ENCODE measurements at places on chromosomes 5 and 9. TPM values are rescaled to one million over a fixed set of nuclear protein-coding genes. Genes with fewer than 3 reads are reported as not detected.

DNA sequence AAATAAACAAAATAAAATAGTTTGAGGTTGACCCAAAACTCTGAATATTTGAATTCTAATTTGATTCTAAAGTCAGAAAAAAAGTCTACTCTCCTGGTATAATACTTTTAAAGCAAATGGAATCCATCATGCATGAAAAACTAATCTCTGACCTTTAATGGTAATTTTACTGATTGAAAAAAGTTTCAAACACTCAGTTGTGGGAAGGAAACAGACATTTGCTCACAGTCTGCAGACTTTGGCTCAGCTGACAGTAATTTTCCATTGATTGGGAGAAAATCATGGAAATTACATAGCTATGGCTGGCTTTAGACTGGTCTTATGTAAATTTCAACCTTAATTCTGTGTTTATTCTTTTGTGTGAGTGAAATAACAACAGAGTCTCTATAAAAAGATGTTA is 574.3 kb downstream of the PDE4D start:
- no peak for DNase-seq

Gene FBN2
- total RNA-seq, result 81.6 TPM

GRCh38 chr9:81600631-81601030 is 88.7 kb downstream of the TLE1 start:
- no peak for DNase-seq

Gene LRRC19
- not detected for total RNA-seq

DNA sequence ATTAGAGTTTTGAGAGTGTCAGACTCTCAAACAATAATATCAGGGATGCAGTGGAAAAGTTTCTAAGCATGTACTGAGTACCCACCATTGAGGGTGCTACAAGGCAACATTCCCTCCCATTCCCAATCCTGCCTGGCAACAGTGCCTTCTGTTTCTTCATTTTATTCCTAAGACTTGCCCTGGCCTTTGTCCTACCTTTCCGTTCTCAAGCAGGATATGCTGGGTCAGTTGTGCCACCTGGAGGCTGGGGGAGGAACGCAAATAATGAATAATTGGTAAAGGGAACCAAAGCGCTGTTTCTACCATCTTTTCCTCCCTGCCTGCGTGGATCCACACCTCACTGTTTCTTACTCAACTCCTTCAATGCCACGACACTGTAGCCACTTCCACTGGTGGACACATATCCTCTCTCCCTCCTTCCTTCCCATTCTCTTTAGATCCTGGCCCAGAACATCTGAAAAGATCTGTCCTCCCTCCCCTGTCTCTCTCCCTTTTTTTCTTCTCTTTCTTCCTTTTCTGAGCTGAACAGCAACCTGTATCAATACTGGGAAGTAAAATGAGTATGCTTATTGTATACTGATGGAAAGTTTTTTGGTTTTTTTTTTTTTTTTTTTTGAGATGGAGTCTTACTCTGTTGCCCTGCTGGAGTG is 149.5 kb downstream of the C9orf152 start:
- DNase-seq, result no peak

DNA sequence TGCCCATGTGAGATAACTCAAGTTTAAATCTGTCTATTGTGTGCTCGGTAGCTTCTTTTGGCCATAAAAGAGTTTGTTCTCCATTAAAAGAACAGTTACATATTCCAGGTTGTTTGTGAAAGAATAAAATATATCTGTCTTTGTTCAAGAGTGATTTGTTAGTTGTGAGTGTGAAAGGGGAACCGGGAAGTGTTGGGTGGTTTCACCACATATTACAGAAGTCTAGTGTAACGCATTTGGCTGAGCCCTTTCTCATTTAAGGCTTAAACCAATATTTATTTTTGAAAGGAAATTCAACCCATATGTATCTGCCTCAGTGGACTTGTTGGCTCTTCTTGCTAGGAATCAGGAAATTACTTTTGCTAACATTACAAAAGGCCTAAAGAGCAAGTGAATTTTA is 54.1 kb upstream of the DMRTA1 start:
- DNase-seq, result no peak

DNA sequence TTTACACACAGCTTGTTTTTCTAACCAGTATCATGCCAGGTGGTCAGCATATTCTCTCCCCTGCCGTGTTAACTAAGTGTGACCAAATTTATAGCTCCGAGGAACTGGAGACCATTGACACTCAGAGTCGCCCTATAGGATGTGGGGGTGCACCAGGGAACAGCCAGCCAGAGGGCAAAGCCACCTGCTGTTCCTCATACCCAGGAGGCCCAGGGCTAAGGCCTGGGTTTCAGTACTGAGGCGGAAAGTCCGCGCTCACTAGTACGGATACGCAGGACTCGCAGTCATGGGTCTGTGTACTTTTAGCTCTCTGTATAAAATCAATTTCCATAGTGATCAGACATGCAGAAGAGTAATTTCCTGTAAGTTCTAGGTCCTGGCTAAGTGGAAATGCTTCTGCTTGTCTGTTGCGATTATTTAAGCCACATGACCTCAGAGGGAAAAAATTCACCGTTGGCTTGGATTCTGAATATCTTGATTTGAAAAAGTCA is 247.0 kb downstream of the AOPEP start:
- no peak for DNase-seq

GRCh38 chr9:27564670-27565069 is 8.6 kb downstream of the C9orf72 start:
- DNase-seq, result no peak

Gene ARSI
- 4.7 TPM for total RNA-seq

DNA sequence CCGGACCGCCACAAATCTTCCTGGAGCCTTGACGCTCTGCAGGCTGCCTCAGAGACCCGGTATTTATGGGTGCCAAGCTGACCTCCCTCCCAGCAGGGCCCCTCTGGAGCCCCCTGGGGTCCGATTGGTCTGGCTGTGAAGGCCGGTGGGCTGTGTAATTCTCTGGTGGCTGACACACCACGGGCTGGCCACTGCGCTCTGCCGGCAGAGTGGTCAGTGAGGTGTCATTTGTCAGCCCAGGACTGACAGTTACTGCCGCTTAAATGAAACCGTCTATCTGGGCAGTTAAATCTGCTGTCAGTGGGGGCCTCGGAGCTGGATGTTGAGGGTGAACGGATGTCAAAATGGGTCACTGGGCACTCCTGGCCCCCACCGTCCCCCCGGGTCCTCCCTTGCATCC is 10.7 kb downstream of the NR5A1 start:
- DNase-seq, result no peak

GRCh38 chr5:60541980-60542379 is 158.0 kb downstream of the DEPDC1B start:
- no peak for DNase-seq

- no peak for DNase-seq
Measured at GRCh38 chr9:27634879-27635278, 61.6 kb upstream of the C9orf72 start.

- DNase-seq, result peak; percentile 23
Measured at GRCh38 chr9:88530051-88530450, 4.9 kb upstream of the NXNL2 start.

GRCh38 chr5:123085638-123086286 is 3.3 kb upstream of the PRDM6 start:
- no peak for DNase-seq

Gene IFNA13
- total RNA-seq, result not detected

GRCh38 chr9:114126247-114127060 is 27.4 kb upstream of the KIF12 start:
- DNase-seq, result no peak

- no peak for DNase-seq
Measured at GRCh38 chr5:102755686-102756371, 724 bp downstream of the PAM start.

Gene TICAM2
- total RNA-seq, result 1.2 TPM

DNA sequence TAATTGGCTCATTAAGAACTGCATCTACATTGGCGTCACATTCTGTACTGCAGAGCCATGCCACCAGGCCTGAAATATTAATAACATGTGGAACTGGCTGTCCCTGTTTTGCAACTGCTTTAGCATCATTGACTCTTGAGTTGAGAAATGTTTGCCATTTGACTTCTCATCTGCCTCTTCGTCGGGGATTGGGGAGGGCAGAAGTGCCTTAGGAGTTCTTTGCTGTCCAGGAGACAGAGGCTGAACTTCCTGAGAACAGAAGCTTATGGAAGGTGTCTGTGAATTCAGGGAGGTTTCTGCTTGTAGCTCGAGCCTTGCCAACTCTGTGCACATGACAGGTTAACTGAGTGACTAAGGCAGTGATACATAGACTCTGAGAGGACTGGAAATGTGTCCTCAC is 265.0 kb downstream of the KIF4B start:
- peak; percentile 28 for DNase-seq

DNA sequence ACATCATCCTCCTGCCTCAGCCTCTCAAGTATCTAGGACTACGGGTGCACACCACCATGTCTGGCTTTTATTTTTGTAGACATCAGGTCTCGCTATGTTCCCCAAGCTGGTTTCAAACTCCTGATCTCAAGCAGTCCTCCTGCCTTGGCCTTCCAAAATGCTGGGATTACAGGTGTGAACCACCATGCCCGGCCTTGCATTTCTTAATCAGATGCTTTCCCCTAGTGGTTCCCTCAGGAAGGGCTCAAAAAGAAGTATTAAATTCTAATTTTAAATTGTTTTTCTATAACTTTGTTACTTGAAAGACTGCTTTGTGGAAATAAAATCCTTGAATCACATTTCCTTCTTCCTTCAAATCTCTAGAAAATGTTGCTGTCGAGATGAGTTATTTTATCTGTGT is 79.5 kb upstream of the ROR2 start:
- DNase-seq, result no peak

Gene TENT4A
- total RNA-seq, result 14.9 TPM

Gene MTMR12
- 19.3 TPM for total RNA-seq

DNA sequence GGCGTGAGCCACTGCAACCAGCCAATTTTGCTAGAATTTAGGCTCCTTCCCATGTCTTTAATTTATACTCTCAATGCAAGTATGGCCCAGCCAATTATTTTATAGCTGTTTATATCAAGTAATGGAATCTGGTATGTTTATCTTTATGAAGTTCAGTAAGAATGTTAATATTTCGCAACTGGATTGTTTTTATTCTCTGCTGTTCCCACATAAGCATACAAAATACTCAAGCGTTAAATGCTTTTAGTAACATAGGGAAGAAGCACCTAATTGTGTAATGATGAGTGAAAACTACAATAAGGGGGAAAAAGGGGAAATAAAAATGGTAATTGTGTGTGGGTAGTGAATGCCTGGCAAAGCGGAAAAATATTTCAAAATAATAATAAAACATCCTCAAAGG is 21.3 kb downstream of the PWWP2A start:
- DNase-seq, result no peak

- no peak for DNase-seq
Measured at GRCh38 chr9:1717882-1718281, 297.3 kb upstream of the SMARCA2 start.

- peak; percentile 76 for DNase-seq
Measured at GRCh38 chr5:116482394-116482793, 92.2 kb downstream of the SEMA6A start.

Gene MBLAC2
- total RNA-seq, result 5.5 TPM

Gene C5orf52
- total RNA-seq, result not detected

Gene PGGT1B
- 19.9 TPM for total RNA-seq
